ENCODE measurements at places on chromosomes 2 and 18. TPM values are rescaled to one million over a fixed set of nuclear protein-coding genes. Genes with fewer than 3 reads are reported as not detected.
A peak's percentile ranks its signal among the peaks of the same experiment; 100 is the strongest.

GRCh38 chr18:46071653-46072375, at the start of gene PSTPIP2:
TSS of gene PSTPIP2 (minus strand) at chr18:46072260. CDS start at chr18:46072188, 72 bp downstream.
- DNase-seq, result peak; percentile 73
- H3K27ac ChIP-seq, result no peak within 1 kb of the TSS
- no peaks in the 10 kb centered on the region for H3K36me3 ChIP-seq
- H3K4me3 ChIP-seq, result peak within 1 kb of the TSS; percentile 49
- no peaks in the 10 kb centered on the region for H3K27me3 ChIP-seq

- H3K36me3 ChIP-seq, result no peaks in the 10 kb centered on the region
- H3K4me1 ChIP-seq, result peaks cover 6% of the 10 kb centered on the region
These were observed 94.9 kb downstream of the FAM161A start for GRCh38 chr2:61759005-61759404.

GRCh38 chr2:224894356-224894755, 147.9 kb downstream of the DOCK10 start:
- no peak overlapping the region for H3K27ac ChIP-seq
- no peak overlapping the region for H3K4me3 ChIP-seq
- H3K27me3 ChIP-seq, result peaks cover 6% of the 10 kb centered on the region
- no peaks in the 10 kb centered on the region for H3K4me1 ChIP-seq
- H3K36me3 ChIP-seq, result no peaks in the 10 kb centered on the region

DNA sequence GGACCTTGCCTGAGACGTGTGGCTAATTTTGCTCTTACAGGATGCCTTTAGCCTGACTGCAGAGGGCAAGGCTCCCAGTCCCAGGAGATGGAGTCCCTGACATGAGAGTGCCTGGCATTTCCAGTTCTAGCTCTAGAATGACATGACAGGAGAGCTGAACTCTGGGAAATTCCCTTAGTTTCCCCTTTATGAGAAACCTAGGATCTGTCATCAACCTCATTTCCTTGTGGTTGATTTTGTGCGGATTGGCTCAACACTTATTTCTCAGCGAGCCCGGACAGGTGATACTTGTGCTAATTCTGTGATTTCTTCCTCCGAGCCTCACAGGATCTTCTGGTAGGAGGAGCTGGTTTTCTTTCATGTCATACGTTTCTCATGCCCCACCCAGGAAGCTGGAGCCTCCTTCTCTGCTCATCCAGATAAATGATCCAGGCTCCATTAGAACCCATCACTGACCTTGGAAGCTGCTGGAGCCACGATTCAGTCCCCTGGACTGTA, at the start of gene IL36G:
Gene IL36G, plus strand, starts transcription at position 448 of the 498 bp plus-strand sequence. CDS start 633 bp downstream, outside the sequence.
- no peaks in the 10 kb centered on the region for H3K4me1 ChIP-seq
- H3K27ac ChIP-seq, result no peak within 1 kb of the TSS
- no peak for DNase-seq

DNA sequence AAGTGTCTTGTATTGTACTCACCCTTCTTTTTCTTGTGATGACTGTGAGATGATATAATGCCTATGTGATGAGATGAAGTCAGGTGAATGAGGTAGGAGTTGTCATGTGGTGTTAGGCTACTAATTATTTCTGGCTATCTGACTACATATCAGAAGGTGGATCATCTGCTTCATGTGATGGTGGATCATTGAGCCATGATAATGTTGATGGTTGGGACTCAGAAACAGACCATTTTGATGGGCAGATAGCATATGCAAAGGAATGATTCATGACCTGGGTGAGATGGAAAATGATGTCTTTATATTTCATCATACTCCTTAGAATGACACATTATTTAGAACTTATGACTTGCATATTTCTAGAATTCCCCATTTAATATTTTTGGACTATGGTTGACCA, 19.5 kb downstream of the ANKRD30B start:
- H3K27me3 ChIP-seq, result no peaks in the 10 kb centered on the region
- no peak overlapping the region for H3K27ac ChIP-seq
- no peaks in the 10 kb centered on the region for H3K36me3 ChIP-seq
- no peak overlapping the region for H3K4me3 ChIP-seq

GRCh38 chr2:159753797-159754196, 41.5 kb downstream of the MARCHF7 start:
- no peaks in the 10 kb centered on the region for H3K27me3 ChIP-seq
- no peak for DNase-seq
- H3K4me1 ChIP-seq, result peaks cover 4% of the 10 kb centered on the region
- peak overlapping the region; percentile 39 for H3K27ac ChIP-seq
- peaks cover 56% of the 10 kb centered on the region for H3K36me3 ChIP-seq
- H3K4me3 ChIP-seq, result no peak overlapping the region

DNA sequence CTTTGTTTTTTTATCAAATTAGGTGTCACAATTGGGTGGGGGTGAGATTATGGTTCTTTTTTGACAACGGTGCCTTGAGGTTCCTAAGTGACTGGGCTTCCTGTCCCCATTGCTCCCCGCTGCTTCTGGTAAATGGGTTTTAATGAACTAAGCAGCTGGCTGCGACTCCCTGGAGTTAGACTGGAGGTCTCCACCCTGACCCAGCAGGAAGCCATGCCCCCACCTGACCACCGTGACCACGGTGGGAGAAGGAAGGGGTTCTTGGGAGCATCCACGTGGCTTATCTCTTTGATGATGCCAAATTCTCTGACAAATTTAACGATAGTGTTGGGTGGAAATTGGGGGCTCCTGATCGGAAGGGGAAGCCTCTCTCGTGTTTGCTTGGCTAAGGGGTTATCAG, 12.2 kb downstream of the CNDP2 start:
- no peak overlapping the region for H3K4me3 ChIP-seq
- no peaks in the 10 kb centered on the region for H3K27me3 ChIP-seq
- H3K27ac ChIP-seq, result peak overlapping the region; percentile 71
- peaks cover 19% of the 10 kb centered on the region for H3K36me3 ChIP-seq
- peaks cover 13% of the 10 kb centered on the region for H3K4me1 ChIP-seq

GRCh38 chr18:34866739-34867138, 156.6 kb downstream of the DTNA start:
- peak; percentile 28 for DNase-seq
- H3K36me3 ChIP-seq, result no peaks in the 10 kb centered on the region
- H3K4me3 ChIP-seq, result no peak overlapping the region
- no peaks in the 10 kb centered on the region for H3K4me1 ChIP-seq

DNA sequence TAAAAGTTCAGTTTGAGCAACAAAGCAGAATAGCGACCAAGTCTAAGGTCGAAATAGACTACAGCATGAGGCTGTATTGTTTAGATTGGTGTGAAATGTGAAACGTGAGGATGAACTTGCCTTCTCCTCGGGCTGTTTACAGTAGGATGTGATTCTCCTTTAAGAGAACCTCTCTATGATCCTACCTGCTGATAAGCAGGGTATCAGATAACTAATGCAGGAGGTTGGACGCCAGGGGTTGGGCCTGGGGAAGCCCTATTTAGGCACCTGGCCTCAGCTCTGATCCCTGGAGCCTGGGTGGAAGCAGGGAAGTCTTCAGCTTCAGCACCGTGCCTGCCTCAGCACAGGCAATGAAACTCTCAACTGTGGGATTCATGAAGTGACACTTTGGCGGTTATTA, 11.4 kb downstream of the CRYGD start:
- H3K27me3 ChIP-seq, result peaks cover 2% of the 10 kb centered on the region
- no peaks in the 10 kb centered on the region for H3K4me1 ChIP-seq
- H3K36me3 ChIP-seq, result no peaks in the 10 kb centered on the region

DNA sequence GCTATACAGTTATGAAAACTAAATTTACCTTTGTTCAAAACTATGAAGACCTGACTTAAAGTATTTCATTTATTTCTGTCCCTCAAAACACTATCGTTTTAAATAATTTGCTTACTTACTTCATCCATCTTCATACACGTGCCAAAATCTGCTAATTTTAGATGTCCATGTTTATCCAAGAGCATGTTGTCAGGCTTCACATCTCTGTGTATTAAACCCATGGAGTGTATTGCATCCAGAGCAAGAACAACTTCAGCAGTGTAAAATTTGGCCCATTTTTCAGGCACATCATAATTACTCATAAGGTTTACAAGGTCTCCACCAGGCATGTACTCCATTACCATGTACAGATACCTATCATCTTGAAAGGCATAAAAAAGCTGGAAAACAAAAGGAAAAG, 80.3 kb downstream of the SLC66A3 start:
- no peak for DNase-seq
- no peaks in the 10 kb centered on the region for H3K27me3 ChIP-seq
- H3K36me3 ChIP-seq, result peaks cover 2% of the 10 kb centered on the region
- H3K27ac ChIP-seq, result no peak overlapping the region
- H3K4me3 ChIP-seq, result no peak overlapping the region

DNA sequence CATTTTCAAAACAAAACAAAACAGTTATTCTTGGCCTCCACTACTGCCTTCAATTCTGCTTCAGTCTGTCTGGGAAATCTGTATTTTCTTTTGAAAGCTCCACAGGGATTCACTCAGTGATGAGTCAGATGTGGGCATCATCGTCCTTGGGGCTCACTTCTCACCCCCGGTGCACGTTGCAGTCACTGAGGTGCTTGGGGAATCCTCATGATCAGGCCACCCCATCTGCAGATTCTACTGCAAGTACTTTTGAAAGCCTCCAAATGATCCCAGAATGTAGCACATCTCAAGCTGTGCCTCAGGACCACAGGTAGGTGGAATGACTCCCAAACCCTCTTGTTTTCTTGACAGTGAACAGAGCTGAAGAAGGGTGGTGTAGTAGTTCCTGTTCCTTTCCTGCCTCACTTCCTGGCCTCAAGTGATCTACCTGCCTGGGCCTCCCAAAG, 34.3 kb downstream of the LPIN2 start:
- no peak overlapping the region for H3K27ac ChIP-seq
- no peaks in the 10 kb centered on the region for H3K27me3 ChIP-seq
- peaks cover 28% of the 10 kb centered on the region for H3K4me1 ChIP-seq
- H3K36me3 ChIP-seq, result no peaks in the 10 kb centered on the region
- DNase-seq, result peak; percentile 51

DNA sequence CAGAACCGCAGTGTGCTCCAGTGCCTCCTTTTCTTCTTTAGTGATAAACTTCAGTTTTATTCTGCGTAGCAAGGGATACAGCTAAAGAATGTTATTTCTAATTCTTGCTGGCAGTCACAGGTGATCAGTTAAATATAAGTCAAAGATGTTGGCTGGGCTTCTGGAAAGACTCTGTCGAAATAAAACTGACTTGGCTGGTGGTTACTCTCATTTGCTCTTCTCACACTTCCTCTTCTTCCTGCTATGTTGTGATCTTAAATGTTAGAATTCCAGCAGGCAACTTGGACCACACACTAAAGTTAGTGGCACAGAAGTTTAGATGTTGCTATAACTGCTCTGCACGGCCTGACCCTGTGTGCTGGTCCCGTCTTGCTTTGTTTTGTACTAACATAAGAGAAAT, 278.6 kb downstream of the CDH19 start:
- H3K27ac ChIP-seq, result no peak overlapping the region
- H3K4me1 ChIP-seq, result no peaks in the 10 kb centered on the region
- no peak overlapping the region for H3K4me3 ChIP-seq

- peaks cover 10% of the 10 kb centered on the region for H3K36me3 ChIP-seq
- no peak overlapping the region for H3K4me3 ChIP-seq
- H3K27ac ChIP-seq, result peak overlapping the region; percentile 58
- no peak for DNase-seq
These were observed 157.6 kb downstream of the HAUS1 start for GRCh38 chr18:46261799-46262198.

GRCh38 chr2:211745295-211746097, 793.1 kb downstream of the ERBB4 start:
- DNase-seq, result peak; percentile 69
- H3K27me3 ChIP-seq, result no peaks in the 10 kb centered on the region
- H3K4me1 ChIP-seq, result peaks cover 41% of the 10 kb centered on the region
- peak overlapping the region; percentile 89 for H3K27ac ChIP-seq
- no peaks in the 10 kb centered on the region for H3K36me3 ChIP-seq
- H3K4me3 ChIP-seq, result no peak overlapping the region

DNA sequence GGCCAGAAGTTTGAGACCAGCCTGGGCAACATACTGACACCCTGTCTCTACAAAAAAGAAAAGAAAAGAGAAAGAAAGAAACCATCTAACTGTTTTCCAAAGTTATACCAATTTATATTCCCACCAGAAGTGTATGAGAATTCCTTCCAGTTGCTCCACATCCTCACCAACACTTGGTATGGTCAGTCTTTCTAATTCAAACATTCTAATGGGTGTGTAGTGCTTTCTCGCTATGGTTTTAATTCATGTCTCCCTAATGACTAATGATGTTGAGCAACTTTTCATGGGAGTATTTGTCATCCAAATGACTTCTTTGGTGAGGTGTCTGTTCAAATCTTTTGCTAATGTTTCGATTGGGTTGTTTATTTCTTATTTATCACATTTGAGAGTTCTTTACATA, 10.5 kb upstream of the B3GNT7 start:
- no peak overlapping the region for H3K4me3 ChIP-seq
- H3K36me3 ChIP-seq, result no peaks in the 10 kb centered on the region
- DNase-seq, result no peak
- no peaks in the 10 kb centered on the region for H3K4me1 ChIP-seq
- H3K27me3 ChIP-seq, result no peaks in the 10 kb centered on the region

DNA sequence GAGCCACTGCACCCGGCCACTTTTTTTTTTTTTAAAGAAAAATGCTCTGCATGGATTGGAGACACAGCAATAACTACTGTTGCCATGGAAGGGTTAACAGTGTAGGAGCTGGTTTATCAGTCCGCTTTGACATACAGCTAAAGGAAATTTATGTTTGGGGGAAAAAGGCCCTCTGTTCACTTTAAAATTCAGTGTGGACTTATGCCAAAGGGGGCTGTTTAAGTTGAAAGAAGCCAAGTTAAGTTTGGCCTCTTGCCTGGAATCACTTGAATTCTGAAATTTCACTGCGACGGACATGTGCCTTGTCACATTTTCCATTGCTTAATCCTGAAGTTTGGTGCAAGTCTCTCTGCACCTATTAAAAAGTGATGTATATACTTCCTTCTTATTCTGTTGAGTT, 3.1 kb downstream of the KCNE4 start:
- H3K36me3 ChIP-seq, result no peaks in the 10 kb centered on the region
- H3K27ac ChIP-seq, result no peak overlapping the region
- H3K27me3 ChIP-seq, result no peaks in the 10 kb centered on the region
- DNase-seq, result no peak

GRCh38 chr2:36338827-36339145, 16.8 kb upstream of the CRIM1 start:
- no peaks in the 10 kb centered on the region for H3K36me3 ChIP-seq
- no peaks in the 10 kb centered on the region for H3K4me1 ChIP-seq
- peaks cover 3% of the 10 kb centered on the region for H3K27me3 ChIP-seq
- no peak for DNase-seq

DNA sequence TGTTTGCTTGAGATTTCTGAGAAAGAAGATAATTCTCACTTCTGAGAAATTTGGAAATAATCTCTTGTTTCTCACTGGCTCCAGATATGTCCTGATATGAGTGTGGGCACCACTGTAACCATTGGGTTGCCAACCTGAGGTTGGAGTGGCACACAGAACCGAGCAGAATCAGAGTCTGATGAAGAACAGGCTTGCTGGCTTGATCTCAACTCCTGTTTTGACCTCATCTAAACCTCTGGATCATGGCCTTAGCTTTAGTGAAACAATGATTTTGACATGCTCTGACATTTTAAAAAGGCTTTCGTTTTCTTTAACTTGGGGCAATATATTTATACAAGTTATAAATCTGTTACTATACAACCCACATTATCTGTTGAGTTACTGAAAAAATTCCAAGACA, 548.0 kb downstream of the IRS1 start:
- H3K27ac ChIP-seq, result no peak overlapping the region
- no peak overlapping the region for H3K4me3 ChIP-seq
- no peak for DNase-seq
- H3K4me1 ChIP-seq, result no peaks in the 10 kb centered on the region

GRCh38 chr2:206527153-206527552, 83.8 kb downstream of the ADAM23 start:
- DNase-seq, result no peak
- H3K27ac ChIP-seq, result no peak overlapping the region
- H3K27me3 ChIP-seq, result no peaks in the 10 kb centered on the region
- no peaks in the 10 kb centered on the region for H3K36me3 ChIP-seq
- H3K4me3 ChIP-seq, result no peak overlapping the region

ZSCAN30 gene
- total RNA-seq, result 29.5 TPM

ACMSD gene
- not detected for total RNA-seq

SCYGR3 gene
- not detected for total RNA-seq

MERTK gene
- 8.7 TPM for total RNA-seq

ANKRD23 gene
- 4.8 TPM for total RNA-seq

PLGLB2 gene
- 0.92 TPM for total RNA-seq

SMAD7 gene
- 129 TPM for total RNA-seq

SCN2A gene
- total RNA-seq, result 0.95 TPM
